Myocyte (in vitro differentiated cells): ENCODE measurements at places on chromosomes 7 and 10.

- no peak for DNase-seq
These were observed 56.4 kb downstream of the NCAPG2 start for GRCh38 chr7:158648168-158648567.

DNA sequence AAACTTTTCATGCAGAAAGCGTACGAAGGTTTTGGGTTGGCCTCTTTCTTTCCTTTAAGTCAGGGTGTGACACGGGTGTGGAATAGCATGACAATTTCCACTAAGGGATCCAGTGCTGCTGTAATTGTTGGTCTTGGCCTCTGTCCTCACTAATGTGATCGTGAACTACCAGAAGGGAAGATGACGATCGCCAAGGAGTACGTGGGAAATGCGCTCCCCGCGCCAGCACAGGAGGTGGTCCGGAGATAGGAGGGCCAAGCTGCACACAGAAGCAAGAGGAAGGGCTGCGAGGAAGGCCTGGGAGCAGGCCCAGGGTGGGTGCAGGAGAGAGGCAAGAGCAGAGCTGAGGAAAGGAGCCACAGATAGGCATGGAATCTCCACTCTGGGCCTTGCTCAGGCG, 79.7 kb upstream of the PODXL start:
- no peak for DNase-seq

DNA sequence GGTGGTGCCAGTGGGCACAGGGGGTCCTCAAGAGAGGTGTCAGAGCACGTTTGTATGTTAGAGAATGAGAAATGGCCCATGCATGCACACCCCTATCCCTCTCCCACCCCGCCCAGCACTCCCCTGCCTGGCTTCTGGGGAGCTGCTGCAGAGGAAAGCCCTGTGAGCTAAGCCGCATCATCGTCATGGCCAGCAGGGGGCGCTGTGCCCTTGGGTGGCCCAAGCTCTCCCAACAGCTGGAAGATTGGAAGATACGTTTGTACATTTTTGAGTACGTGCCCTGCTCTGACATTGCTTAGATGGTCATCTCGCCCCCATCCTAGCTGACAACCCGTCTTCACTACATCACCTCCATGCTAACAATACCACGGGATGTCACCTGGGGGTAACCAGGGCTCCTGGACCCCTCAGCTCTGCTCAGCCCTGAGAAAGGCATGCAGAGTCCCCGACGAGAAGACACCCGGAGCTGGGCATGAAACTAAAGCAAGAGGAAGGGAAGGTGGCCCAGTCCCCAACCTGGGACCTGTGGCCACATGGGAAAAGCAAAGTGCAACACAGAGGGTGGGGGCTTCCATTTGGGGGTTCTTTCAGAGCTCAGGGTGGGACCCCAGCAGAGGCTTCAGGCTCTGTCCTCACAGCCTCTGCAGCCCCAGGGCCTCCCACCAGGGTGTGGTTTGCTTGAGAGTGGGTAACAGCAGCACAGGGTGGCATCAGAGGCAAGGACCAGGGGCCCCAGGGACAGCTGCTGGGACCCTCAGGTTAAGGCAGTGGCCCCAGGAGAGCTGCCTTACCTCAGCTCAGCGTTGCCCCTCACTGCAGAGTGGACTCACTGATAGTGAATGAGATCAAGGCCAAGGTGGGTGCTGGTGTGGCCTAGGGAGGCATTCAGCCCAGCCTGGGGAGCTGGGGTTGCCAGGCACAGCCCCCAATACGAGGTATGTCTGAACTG, 136.6 kb downstream of the PTPN20 start:
- no peak for DNase-seq

GRCh38 chr7:68875857-68876256, 722.4 kb upstream of the AUTS2 start:
- no peak for DNase-seq

- DNase-seq = no peak
These were observed at the start of gene RAMP3 for GRCh38 chr7:45157653-45158401. RAMP3 (plus strand) TSS chr7:45157791; CDS start chr7:45157829, 38 bp downstream.

GRCh38 chr10:21728618-21729017, 194.6 kb downstream of the MLLT10 start:
- no peak for DNase-seq

- no peak for DNase-seq
These were observed 117.0 kb upstream of the RET start for GRCh38 chr10:42959833-42960232.

- DNase-seq = no peak
These were observed 13.0 kb upstream of the ADAMTS14 start for GRCh38 chr10:70659306-70659705.

GRCh38 chr7:128792471-128793180, 858 bp downstream of the CCDC136 start:
- DNase-seq = no peak

GRCh38 chr10:13099144-13099665, 758 bp upstream of the OPTN start:
- DNase-seq = peak; percentile 71

DNA sequence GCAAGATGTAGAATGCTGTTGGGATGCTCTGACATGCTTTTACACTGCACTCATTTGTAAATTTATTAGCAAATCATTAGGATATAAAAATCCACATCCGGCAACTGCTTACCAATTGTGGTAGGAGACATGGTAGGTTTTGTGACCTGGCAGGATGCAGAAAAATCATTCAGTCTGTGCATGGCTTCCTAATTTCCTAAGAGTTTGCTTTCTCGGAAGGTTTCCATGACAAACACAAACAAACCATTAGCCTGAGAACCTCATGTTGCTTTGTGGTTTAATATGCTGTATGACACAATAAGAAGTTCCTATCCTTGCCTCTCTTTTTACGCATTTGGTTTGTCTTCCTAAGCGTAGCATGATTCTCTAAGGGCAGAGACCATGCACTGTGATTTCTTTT, 14.7 kb upstream of the LMBR1 start:
- DNase-seq = peak; percentile 33

GRCh38 chr10:86944031-86944419, 13.4 kb downstream of the MMRN2 start:
- no peak for DNase-seq

DNA sequence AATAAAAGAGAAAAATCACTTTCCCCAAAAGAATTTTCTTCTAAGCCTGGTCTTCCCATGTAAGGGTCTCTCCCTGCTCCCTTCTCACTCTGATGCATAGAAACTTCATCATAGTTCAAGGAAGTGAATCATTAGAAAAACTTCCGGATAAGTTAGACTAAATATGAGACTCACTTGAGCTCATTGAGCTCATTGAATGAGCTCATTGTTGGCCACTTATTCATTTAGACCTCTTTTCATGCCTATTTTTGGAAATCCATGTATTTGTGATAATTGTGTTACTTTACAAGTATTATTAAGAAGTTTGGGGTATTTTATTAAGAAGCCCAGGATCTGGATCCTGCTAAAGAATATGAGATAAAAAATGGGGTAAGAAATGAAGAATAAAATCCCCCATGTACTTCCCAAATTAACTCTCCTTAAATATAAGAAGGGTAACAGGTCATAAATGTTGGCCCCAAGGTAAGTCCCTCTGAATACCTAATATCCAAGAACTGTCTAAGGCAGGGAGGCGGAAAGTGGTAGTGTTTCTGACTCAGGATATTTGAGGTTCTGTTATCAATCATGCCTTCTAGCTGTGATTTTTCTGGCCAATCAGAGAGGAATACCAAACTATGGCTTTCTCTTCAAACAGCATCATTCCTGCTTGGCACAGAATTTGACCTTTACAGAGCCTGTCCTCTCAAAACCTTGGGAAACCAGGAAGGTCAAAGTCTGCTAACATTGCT, 236.5 kb upstream of the PTN start:
- DNase-seq = peak; percentile 29

GRCh38 chr10:100576282-100576635, 40.5 kb downstream of the HIF1AN start:
- DNase-seq = no peak

GRCh38 chr10:34112171-34112782, 702.8 kb downstream of the PARD3 start:
- DNase-seq = no peak

DNA sequence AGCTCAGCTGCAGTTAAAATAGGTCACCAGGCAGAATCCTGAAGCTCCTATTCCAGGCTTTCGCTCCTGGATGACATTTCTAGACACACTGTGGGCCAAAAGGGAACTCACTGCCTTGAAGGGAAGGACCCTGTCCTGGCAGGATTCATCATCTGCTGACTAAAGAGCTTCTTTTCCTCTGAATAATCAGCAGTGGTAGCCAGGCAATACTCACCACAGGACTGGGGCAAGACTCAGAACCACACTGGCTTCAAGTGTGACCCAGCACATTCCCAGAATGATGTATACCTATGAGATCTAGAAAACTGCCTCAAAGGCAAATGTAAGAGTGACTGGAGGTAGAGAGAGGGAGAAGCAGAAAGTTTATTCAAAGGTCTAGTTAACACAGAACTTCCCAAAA, 29.5 kb upstream of the EBF3 start:
- peak; percentile 66 for DNase-seq

- peak; percentile 80 for DNase-seq
These were observed 337.5 kb upstream of the KCND2 start for GRCh38 chr7:119935418-119936025.

- DNase-seq = no peak
These were observed 828.7 kb downstream of the TYW1 start for GRCh38 chr7:67825356-67825755.

- DNase-seq = no peak
These were observed 187.9 kb upstream of the MALRD1 start for GRCh38 chr10:18860631-18861240.

DNA sequence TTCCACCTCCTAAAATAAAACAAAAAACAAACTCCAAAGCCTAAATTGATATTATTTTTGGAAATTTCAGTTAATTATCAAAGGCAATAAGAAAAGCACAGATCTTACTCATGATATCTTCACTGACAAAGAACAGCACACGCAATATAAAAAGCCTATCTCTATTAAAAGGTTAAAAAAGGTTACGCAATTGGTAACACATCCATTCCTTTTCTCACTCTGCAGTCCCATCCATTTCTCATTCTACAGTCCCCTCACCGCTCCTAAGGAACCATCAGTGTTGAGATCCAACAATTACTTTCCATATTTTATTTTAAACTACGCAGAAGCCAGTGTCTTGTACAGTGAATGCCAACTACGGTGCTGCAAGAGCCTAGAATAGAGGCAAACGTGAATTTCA, 1.3 kb downstream of the SEC61G start:
- DNase-seq = no peak

GRCh38 chr7:130069179-130069977, 956 bp upstream of the KLHDC10 start:
- DNase-seq = no peak

GRCh38 chr7:99190359-99191009, 17.4 kb downstream of the KPNA7 start:
- DNase-seq = peak; percentile 18

DNA sequence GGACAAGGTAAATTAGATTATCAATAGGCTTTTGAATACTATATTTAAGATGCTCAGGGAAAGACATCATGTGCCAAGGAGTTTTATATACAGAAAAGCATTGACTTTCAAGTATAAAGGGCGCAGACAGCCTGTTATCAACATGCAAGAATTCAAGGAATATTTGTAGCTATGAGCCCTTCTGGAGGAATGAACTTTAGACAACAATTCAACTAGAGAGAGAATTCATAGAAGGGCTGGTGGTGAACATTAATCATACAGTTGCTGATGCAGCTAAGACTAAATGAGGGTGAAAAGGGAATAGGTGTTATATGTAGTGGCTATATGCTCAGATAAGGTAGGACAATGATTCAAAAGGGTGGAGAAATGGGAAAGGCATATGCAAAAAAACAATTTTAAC, 41.2 kb downstream of the AOAH start:
- DNase-seq = no peak

GRCh38 chr10:8112230-8112905, 57.9 kb downstream of the GATA3 start:
- DNase-seq = no peak

DNA sequence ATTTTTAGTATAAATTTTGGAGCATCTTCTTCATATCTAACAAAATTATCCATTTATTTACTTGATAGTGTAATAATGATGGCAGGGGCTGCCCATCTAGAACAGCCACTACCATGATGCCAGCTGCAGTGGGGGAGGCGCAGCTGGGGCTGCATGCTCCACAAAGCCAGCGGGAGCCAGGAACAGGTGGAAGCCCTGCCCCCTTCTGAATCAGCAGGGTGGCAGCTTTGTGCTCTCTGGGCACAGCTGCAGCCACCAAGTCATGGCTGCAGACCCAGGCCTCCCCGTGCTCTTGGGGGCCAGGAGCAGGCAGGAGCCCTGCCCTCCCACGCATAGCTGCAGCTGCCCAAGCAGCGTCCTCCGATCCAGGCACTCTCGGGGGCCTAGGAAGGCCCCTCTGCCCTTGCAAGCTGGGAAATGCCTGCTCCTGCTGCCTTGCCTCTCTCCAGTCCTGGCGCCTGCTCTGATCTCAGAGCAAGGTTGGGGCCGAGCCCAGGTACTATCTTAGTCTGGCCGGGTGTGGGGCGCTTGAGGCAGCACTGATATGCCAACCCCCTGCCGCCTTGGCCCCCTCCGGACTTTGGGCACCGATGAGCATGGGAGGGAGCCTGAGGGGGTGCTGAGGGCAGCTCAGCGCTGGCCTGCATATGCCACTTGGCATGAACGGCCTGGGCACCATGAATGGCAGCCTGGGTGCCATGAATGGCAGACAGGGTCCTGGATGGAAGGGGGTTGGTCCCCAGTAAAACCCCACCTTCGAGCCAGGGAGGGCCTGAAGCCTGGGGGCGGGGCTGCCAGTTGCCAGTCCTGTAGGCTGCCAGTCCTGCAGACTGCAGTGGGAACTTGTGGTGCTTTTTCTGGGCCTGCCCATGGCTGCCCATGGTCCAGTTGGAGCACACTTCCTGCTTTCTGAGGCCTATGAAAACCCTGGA, 1110.8 kb upstream of the POT1 start:
- DNase-seq = peak; percentile 20

DNA sequence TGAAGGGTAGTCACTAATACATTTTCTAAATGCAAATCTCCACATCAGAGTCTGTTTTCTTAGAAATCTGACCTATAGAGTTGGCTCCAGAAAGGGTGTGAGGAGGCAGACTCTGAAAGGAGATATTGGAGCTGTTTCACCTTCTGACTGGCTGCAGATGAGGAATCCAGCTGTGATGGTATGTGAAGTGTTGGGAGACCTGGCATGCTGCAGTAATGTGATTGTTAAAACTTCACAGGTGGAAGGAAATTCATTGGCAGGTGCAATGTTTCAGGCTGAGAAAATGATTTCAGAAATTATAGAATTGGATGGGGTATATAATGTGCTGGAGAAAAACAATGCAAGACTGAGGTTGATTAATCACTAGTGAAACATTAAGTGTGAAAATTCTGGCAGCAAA, 1134.0 kb upstream of the LRRN3 start:
- DNase-seq = no peak

GRCh38 chr10:79324032-79324695, 23.1 kb upstream of the PPIF start:
- DNase-seq = no peak

- DNase-seq = peak; percentile 81
These were observed 7.9 kb downstream of the ESYT2 start for GRCh38 chr7:158821171-158822031.

- DNase-seq = no peak
These were observed 21.7 kb downstream of the LRRC27 start for GRCh38 chr10:132353456-132354355.

- no peak for DNase-seq
These were observed 14.2 kb upstream of the PRF1 start for GRCh38 chr10:70616761-70617160.
